T1000 (cell line): ENCODE measurements at places on chromosomes 2 and 18.

- DNase-seq = no peak
Measured at GRCh38 chr18:50726960-50727589, 92.7 kb downstream of the MRO start.

DNA sequence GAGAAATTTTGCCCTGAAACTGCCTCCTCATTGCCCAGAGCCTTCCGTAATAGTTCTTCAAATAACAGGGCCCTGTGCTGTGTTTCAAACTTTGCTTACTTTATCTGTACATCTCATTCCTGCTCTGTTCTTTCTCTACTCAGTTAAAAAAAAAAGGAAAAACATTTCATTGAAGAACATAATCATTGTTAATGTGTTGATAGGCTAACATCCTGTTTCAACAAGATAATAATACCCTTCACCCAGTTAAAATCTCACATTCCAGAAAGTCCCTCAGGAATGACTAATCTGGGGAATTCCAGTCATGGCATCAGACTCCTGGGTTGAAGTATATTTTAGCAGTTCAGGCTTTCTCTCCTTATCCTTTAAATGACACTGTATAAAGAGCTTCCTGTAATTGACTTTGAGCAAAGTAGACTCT is 45.6 kb upstream of the ITGAV start:
- peak; percentile 25 for DNase-seq

- DNase-seq = no peak
Measured at GRCh38 chr2:174776675-174777074, 12.4 kb upstream of the CHRNA1 start.

- DNase-seq = peak; percentile 51
Measured at GRCh38 chr2:241620419-241620769, 16.6 kb downstream of the THAP4 start.

DNA sequence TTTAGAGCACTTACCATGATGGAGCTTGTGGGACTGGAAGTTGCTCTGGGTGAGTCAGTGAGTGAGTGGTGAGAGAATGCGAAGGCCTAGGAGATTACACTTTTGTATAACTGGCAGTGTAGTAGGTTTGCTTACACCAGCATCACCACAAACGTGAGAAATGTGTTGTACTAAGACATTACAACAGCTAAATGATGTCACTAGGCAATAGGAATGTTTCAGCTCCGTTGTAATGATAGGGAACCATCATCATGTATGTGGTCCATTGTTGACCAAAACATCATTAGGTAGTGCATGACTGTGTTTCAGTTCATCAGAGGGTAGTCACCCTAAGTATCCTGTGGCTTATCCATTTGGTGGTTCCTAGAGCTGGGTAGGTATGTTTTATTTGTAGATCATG is 11.9 kb downstream of the ZNF407 start:
- no peak for DNase-seq

GRCh38 chr18:10971717-10972116 is 177.7 kb downstream of the PIEZO2 start:
- no peak for DNase-seq

DNA sequence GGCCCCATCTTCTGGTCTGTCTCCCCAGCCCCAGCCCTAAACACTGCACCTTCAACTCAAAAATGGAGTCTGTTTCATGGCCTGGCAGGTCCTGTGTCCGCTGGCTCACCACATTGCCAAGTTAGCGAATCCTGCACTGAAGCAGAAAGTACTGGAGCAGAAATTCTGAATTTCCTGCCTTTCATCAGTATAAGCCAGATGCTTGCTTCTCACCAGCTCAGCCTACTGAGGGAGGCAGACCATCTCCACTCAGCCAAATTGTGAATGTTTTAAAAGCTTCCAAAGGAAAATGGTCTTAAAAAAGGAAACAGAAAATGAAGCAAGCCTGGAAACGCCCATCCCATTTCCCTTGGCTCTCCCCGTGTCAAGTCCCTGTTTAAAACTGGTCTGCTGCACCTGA is 157.8 kb downstream of the C1D start:
- no peak for DNase-seq

- DNase-seq = no peak
Measured at GRCh38 chr2:101815154-101815553, 117.6 kb downstream of the MAP4K4 start.

DNA sequence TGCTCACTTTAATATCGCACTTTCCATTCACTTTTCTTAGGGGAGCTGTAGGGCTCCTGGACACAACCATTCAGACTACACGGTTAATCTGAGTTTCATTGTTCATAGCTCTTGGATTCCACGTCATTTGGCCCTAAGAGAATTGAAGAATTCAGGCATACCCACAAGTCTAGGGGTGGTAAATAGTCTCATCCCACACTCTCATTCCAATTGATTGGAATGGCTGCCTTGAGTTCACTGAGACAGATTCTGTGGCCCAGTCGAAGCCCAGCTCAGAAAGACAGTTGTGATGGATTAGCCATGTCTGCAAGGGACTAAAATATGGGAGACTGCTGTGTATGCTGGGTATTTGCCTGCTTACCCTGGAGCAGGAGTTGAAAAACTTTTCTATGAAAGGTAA is 124.6 kb downstream of the TFCP2L1 start:
- no peak for DNase-seq

DNA sequence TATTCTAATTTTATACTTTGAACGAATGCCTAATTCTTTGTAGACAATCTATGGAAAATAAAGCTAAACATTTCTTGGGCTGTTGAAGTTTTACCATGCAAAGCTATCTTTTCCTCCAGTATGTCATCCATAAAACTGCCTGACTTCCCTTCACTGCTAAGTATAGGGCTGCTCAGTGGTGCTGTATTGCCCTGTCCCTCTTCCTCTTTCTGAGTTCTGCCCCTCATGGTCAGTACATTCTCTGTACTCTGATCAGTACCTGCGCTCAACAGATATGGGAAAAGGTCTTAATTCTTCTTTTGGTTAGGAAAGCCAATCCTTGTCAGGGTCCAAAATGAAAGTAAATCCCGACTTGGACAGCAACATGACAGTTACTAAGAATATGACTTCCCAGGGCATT is 321.9 kb downstream of the RAD51AP2 start:
- no peak for DNase-seq

DNA sequence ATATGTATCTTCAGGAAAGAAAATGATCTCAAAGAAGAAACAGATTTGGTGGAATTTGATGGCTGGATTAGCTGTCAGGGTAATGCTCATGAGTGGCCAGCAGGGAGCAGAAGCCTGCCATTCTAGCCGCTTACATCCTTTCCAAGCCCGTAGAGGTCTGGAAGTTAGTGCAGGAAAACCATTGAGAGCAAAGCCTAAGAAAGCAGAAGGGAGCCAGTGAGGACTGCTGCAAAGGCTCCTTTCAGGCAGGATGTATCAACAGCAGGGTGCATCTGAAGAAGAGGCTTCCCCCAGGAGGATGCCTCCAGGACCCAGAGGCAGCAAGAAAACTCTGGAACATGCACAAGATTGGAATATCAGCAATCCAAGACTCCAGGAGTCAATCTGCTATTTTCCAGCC is 22.9 kb upstream of the LBH start:
- DNase-seq = no peak

DNA sequence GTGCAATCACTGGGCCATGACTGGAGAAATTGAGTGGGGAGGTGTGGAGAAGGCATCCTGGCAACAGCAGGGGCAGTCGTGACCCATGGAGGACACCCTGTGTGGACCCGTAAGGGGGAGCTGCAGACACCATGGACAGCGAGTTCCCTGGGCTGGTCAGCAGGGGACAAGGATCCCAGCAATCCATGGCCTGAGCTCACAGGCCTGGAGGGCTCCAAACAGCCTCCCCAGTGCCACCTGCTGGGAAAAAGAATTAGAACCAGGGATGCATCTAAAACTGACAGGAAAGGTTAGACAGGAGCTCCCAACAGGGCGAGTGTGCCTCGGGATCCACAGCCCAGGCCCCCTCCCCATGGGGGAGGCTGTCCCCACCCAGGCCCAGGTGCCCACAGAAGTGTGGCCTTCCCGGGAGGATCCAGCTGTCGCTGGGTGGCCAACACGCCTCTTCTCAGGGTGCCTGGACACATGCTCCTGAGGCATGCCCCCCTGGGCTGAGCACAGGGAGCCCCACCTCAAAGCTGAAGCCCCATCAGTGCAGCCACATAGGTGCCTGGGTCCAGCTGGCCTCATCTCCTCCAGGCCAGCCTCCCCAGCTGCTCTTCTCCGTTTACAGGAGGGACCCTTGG is 20.5 kb upstream of the KIF1A start:
- no peak for DNase-seq
